ENCODE measurements at places on chromosomes 3 and 15. TPM values are rescaled to one million over a fixed set of nuclear protein-coding genes. Genes with fewer than 3 reads are reported as not detected.

APOD gene
- total RNA-seq, result 0.57 TPM

WDR82 gene
- total RNA-seq, result 96.8 TPM

SMCO1 gene
- total RNA-seq, result not detected

ZPLD1 gene
- 1.5 TPM for total RNA-seq

DNA sequence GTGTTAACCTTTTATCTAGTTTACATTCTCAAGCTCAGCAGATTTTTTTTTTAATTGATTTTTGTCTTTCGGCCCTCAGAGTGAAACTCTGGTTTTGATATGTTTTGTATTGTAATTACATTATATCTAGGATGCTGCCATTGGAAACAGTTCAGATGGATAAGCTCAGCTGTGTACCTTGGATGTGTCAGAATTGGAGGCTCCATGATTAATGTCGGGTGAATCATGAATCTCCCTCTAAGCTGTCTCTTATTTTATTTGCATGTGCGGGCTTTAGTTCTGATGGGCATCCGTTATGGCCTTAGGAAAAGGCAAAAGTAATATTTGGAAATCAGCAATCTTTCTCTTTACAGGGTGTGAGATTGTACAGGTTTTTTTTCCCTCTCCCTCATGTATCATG lies 4.2 kb downstream of the PTPRG start:
- no peaks in the 10 kb centered on the region for H3K36me3 ChIP-seq
- peaks cover 16% of the 10 kb centered on the region for H3K4me1 ChIP-seq
- H3K27me3 ChIP-seq, result peaks cover 5% of the 10 kb centered on the region
- H3K4me3 ChIP-seq, result peak overlapping the region; percentile 98
- DNase-seq, result no peak
- H3K27ac ChIP-seq, result no peak overlapping the region

DNA sequence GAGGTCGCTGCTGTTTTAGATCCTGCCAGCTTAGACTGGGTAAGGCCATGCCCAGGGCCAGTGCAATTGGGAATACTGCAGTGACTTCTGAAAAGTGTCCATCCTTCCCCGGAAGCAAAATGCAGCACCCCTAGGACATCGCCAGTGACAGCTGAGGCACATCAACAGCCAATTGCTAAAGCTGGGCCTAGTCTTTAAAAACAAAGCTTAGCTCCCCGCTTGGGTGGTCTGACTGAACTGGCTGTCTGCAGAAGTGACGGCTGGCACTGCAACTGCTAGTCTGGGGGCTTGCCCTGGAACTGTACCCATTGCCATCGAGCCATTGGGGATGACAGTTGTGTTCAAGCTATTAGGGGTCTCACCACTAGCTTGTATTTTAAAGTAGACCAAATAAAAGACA lies 4.3 kb downstream of the LYSMD4 start:
- H3K4me3 ChIP-seq, result no peak overlapping the region
- peaks cover 25% of the 10 kb centered on the region for H3K4me1 ChIP-seq
- DNase-seq, result no peak
- peaks cover 18% of the 10 kb centered on the region for H3K36me3 ChIP-seq
- H3K27ac ChIP-seq, result no peak overlapping the region

- H3K27me3 ChIP-seq, result peaks cover 6% of the 10 kb centered on the region
- peak overlapping the region; percentile 74 for H3K27ac ChIP-seq
- DNase-seq, result no peak
- H3K4me1 ChIP-seq, result peaks cover 37% of the 10 kb centered on the region
These were observed 1.9 kb upstream of the ADPGK start for GRCh38 chr15:72785432-72785831.

BNC1 gene
- 2.4 TPM for total RNA-seq

DNA sequence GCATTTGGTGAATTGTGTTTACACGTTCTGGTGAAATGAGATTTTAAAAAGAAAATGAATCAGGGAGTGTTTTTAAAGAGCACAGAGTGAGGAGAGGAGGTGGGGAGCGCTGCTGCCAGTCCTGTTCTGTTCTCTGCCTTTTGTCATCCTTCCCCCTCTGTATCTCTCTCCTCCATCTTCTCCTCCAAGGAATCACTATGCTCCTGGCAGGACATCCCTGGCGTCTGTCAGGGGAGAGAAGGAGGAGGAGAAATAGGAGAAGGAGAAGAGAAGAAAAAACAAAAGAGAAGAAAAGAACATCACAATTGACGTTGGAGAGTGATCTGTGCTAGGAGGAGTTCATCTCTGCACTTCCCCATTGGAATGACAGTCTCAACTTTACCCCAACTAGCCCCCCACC lies 627.6 kb upstream of the TBL1XR1 start:
- H3K4me3 ChIP-seq, result no peak overlapping the region
- no peak for DNase-seq
- H3K36me3 ChIP-seq, result no peaks in the 10 kb centered on the region
- H3K27me3 ChIP-seq, result no peaks in the 10 kb centered on the region
- H3K4me1 ChIP-seq, result peaks cover 48% of the 10 kb centered on the region
- H3K27ac ChIP-seq, result peak overlapping the region; percentile 64

EPHB3 gene
- 65.0 TPM for total RNA-seq

DNA sequence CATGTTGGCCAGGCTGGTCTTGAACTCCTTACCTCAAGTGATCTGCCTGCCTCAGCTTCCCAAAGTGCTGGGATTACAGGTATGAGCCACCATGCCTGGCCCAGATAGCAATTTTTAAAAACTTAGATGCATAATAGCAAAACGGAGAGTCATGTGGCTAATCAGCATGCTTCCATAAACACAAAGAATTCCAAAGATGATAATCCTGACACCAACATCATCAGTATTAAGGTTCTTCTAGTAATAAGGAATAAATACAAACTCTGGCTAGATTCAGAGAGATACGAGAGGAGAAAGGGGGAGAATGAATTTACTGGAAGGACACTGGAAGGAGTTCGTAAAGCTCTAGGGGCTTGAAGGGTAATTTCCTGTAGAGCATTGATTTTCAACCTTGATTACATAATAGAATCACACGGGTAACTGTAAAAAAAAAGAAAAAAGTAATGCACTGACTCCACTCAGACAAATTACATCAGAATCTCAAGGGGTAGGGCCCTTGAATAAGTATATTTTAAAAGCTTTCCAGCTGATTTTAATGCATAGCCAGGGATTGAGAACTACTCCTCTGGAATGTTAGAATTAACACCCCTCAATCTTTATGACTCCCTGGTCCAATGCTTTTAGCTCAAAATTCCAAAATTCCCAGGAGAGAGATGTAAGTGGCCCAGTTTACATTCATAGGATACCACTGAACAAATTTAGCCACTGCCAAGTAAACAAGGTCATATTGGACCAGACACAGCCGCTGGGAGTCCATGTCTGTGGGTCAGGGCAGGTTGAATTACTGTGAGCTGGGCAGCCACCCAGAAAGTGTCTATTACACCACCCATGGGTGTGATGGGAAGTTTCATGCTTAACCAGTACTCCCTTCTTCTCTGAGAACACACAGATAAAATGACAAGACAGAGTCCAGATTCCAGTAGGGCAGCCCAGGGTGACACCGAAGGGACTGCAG lies 243.9 kb downstream of the TBL1XR1 start:
- no peak overlapping the region for H3K27ac ChIP-seq
- no peak overlapping the region for H3K4me3 ChIP-seq
- peaks cover 21% of the 10 kb centered on the region for H3K4me1 ChIP-seq
- H3K27me3 ChIP-seq, result no peaks in the 10 kb centered on the region
- no peaks in the 10 kb centered on the region for H3K36me3 ChIP-seq

DNA sequence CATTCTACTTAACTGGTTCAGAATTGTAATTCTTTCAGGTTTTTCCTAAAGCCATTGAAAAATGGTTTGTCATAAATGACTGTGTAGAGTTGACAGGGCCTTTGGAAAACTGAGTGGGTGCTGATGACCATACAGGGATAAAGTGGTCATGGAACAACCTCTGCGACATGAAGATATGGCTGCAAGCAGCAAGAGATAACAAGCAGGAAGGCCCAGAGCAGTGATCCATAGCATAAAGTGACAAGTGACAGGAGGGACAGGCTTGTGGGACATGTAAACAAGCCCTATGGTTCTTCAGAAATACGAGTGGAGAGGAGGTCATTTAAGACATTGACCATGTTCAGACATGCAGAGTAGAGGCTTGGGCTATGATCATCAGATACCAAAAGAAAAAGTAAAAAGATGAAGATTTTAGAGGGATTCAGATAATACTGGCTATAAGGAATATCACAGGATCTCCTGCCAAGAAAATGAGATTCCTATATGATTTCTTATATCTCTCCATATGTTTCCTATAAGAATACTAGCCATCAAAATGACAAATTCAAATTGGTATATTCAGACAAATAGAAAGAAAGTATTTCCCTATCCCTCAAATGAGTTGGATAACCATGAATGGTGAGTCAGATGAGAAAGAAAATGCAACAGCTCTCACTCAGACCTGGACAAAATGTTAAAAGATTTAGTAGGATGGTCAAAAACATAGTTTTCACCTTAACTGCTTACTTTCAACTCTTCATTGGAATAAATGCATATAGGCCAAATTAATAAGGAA lies 827.6 kb upstream of the CFAP20DC start:
- no peak for DNase-seq
- no peaks in the 10 kb centered on the region for H3K36me3 ChIP-seq
